GDM1 (cell line): ENCODE measurements at places on chromosomes 1 and 21.

GRCh38 chr1:21255284-21255942, 34.9 kb downstream of the ECE1 start:
- DNase-seq = peak; percentile 67

GRCh38 chr1:30336550-30337323, 386.6 kb downstream of the MATN1 start:
- DNase-seq = no peak

DNA sequence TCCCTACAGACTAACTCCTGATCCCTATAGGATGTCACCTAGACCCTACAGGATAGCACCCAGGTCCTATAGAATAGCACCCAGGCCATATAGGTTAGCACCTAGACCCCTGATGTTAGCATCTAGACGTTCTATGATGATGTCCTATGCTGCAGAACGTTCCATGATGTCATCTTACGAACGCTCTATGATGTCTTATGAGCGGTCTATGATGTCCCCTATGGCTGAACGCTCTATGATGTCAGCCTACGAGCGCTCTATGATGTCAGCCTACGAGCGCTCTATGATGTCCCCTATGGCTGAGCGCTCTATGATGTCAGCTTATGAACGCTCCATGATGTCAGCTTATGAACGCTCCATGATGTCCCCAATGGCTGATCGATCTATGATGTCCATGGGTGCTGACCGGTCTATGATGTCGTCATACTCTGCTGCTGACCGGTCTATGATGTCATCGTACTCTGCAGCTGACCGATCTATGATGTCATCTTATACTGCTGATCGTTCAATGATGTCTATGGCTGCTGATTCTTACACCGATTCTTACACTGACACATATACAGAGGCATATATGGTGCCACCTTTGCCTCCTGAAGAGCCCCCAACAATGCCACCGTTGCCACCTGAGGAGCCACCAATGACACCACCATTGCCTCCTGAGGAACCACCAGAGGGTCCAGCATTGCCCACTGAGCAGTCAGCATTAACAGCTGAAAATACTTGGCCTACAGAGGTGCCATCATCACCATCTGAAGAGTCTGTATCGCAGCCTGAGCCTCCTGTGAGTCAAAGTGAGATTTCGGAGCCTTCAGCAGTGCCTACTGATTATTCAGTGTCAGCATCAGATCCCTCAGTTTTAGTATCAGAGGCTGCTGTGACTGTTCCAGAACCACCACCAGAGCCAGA, 9.5 kb downstream of the SON start:
- DNase-seq = no peak

- DNase-seq = no peak
Measured at GRCh38 chr1:204213668-204214662, at the start of gene GOLT1A. GOLT1A (minus strand) TSS chr1:204213988; CDS start chr1:204213906, 82 bp downstream.

DNA sequence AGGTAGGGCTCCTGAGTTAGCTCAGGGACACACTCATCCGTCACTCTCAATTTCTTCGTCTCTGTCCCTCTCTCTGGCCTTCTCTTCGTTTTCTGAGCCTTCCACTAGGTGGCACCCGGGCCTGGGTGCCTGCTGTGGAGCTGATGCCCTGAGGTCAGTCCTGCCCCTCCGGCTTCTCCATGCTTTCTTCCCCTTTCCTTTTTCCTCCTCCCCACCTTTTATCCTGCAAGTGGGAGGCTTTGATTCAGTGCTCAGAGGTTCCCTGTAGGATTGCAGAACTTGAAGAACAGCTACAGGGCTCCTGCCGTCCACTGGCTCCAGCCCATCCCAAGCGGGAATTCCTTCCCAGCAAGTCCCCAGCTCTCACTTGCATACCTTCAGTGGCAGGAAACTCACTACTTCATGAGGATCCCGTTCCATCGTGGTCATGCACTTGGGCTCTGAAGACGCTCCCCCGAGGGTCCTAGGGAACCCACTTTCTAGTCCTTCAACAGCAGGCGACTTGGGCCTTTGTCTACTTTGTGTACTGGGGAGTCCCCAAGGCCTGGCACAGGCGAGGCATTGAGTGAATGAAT, 45.6 kb downstream of the SRRM1 start:
- DNase-seq = peak; percentile 39

- DNase-seq = no peak
Measured at GRCh38 chr1:5727871-5728643, 264.2 kb downstream of the NPHP4 start.

GRCh38 chr1:111792249-111792648, 36.5 kb downstream of the DDX20 start:
- DNase-seq = no peak

DNA sequence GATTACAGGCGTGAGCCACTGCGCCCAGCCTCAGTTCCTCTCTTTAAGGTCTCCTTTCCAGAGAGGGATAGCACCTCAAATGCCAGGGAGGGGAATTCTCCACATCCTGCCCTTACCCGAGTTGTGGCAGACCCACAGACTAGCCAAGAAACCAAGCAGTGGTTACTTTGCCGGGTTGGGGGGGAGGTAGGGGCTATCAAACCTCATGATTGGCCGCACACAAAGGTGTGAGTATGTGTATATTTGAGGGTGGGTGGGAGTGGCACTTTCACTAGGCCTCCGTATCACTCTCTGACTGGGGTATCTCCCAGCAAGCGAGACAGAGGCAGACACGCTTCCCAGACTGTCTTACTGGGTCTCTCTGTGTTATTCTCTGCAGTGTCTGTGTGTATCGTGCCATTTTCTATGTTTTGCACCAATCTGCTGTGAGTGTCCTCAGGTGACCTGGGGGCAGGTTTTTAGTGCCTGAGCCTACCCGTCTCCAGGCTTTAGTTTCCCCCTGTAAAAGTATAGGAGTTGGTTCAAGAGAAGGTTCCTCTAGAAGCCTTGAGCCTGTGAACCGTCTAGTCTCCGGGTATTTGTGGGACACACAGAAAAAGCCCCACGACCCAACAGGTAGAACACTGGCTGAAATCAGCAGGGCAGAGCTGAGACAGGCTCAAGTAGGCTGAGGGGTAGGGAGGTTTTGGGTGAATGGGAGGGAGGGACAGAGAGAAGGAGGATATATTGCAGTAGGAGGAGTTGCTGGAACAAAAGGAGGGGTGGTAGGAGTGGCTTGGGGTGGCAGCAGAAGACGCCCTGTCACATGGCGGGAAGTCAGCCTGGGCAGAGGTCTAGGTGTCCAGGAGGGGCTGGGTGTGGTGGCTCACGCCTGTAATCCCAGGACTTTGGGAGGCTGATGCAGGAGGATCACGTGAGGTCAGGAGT, 10.3 kb downstream of the LMNA start:
- DNase-seq = peak; percentile 36

- DNase-seq = no peak
Measured at GRCh38 chr21:44912158-44912473, 8.6 kb downstream of the ITGB2 start.

DNA sequence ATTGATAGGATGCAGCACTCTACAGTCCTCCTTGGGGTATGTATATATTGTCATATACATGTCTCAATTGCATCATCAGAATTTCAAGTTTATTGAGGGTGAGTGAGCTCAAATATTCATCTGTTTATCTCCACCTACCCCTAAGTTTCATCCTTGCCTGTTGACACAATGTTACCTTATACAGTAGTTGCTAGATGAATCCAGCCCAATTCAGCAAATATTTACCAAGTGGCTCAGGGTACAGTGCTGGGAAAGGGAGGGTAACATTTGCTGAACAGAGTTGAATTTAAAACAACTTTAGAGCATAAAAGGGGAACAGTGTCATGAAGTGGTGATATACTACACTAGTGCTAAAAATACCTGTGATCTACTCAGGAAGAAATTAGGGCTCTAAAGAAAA, 14.4 kb downstream of the ELAVL4 start:
- DNase-seq = no peak

DNA sequence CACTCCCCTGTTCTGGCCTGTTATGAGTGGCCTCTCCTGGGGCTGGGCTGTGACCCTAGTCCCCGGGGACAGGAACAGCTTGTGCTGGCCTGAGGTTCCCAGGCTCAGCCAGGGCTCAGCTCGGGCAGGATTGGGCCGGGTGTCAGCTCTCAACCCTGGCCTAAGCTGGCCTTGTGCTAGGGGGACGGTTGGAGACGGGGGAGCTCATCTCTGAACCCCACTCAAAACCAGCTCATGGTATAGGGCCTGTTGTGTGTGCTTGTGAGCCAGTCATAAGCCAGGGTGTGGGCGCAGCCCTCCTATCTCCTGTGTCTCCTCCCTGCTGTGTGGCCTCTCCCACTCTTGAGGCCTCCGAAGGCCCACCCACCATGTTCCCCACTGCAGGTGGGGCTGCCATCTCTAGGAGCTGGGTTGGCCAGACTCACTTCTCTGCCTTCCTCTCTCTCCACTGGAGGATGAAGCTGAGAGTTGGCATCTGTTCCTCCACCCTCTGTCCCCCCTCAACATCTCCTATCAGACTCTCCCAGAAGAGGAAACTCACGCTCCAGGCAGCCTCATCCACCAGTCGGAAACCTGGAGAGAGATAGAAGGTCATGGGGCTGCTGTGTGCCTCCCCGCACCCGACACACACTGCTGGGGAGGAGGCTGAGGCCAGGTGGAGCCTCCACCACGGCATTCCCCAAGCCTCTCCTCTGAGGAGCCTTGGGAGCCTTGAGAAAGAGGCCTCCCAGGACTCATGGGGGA, 1.4 kb downstream of the PEAR1 start:
- DNase-seq = no peak

- no peak for DNase-seq
Measured at GRCh38 chr1:20474333-20474975, 11.6 kb downstream of the CAMK2N1 start.

DNA sequence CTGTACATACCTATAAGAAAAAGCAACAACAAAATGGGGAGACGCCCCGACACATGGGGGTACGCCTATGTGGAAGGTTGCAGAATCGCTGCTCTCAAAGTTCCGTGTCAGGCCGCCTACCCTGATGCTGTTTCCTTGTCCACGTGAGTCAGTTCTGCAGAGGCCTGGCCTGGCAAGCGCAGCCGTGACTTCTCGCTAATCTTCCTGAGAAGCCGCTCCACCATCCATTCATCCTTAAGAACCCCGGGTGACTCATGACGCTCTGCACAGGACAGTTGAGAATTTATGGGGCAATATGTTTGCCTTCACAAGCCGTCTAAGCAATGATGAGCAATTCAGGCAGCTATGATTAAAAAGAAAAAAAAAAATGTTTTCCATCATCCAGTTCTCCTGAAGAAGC, 122.3 kb upstream of the TMPRSS2 start:
- DNase-seq = no peak

DNA sequence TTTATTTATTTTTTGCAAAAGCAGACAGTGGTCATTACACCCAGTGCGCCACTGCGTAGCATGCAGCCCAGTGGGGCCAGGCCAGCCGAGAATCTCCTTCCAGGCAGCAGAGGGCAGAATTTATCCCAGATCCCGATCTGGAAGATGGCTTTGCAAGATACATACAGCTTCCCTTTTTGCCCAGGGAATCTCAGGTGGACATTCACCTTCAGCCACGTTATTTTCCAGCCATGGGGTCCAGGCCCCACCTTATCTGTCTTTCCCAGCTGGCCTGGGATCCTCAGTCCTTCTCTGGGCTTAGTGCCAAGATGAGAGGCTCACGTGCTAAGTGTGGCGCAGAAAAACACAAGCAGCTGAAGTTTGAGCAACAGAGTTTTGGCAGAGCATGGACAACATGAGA, 123.6 kb downstream of the AJAP1 start:
- DNase-seq = no peak

DNA sequence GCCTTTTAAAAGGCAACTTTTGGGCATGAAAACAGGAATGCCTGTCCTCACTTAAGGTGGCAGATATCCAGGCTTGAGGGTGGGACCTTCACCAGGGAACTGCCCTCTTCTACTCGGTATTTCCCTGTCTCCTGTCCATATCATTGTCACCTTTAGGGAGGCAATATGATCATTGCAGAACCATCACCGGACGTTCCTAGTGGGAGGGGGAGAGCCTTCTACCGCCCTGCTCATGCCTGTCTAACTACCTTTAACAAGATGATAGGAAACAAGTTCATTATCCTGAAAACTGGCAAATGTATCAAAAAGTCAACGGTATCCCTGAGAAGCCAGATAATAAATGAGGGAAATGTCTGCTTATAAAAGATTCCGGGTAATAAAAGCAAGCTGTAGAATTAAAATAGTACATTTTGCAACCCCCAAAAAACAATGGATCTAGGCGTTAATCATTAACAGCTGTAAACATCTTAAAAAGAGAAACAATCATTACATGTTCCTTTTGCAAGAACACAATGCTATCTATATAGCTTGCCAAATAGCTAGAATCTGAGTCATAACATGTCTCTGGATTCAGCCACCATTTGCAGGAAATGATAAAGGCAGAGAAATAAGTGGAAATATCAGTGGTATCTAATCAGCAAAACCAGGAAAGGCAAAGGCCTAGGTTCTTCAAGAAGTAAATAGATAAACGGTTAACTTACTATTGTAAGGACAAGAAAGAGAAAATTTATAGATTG, 852.9 kb upstream of the ADGRL4 start:
- DNase-seq = no peak

GRCh38 chr1:226129230-226129629, 57.3 kb downstream of the ACBD3 start:
- no peak for DNase-seq

DNA sequence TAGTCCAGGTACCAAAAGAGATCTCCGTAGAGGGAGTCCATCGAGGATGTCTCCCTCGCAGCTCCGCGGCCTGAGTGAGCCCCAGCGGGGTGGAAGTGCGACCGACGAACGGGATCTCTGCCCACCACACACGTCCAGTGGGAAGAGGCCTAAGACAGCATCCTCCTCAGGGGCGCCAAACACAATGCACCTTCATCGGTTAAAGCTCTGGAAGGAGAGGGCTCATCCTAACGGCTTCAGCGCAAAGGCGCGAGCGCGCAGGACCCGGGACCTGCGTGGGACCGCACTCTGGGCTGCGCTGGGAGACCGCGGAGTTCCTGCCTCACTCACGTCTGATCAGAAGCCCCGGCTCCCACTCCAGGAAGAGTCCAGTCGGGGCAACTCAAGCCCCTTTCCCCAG, 7.6 kb downstream of the SLC25A24 start:
- no peak for DNase-seq

DNA sequence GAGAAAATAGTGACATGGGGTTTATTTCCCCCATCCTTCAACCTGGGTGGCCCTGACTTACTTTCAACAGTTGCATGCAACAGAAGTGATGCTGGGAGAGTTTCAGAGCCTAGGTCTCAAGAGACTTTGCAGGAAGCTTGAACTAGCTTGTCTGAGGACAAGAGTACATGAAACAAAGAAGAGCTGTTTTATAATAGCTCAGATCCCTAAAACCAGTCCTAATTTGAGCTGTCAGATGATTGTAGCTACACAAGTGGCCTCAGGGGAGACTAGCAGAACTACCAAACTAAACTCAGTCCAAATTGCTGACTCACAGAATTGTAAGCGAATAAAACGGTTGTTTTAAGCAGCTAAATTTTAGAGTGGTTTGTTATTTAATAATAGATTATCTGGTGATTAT, 17.1 kb downstream of the RC3H1 start:
- no peak for DNase-seq

- no peak for DNase-seq
Measured at GRCh38 chr21:15676935-15677334, 52.8 kb upstream of the USP25 start.

- DNase-seq = no peak
Measured at GRCh38 chr1:87588495-87588894, 259.8 kb downstream of the LMO4 start.
